ENCODE measurements at places on chromosomes 4 and X.

GRCh38 chr4:41134581-41134980 lies 79.8 kb downstream of the APBB2 start:
- no peak for DNase-seq

- no peak for DNase-seq
Measured at GRCh38 chrX:129071390-129071789, 451.9 kb downstream of the SMARCA1 start.

DNA sequence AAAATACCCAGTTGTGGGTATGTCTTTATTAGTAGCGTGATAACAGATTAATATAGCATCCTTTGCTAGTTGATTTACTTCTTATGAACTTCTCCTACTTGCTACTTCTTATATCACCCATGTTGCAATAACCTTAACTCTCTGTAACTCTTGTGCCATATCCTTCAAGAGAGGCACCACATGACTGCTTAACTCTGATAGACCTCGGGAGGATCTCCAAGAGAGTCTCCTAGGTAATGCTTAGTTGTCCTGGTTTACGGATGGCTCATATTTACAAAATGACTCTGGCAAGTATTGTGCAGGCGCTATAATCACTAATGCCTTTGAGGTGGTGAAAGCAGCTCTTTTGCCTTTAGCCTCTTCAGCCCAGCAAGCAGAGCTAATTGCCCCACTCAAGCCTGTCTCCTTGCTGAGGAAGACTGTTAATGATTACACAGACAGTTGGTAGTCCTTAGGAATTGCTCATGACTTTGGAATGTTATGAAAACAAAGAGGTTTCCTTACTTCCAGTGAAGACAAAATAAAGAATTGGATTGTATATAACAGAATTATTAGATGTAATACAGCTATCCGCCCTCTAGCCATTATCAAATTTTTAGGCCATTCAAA lies 1305.8 kb downstream of the PCDH7 start:
- peak; percentile 7 for DNase-seq

DNA sequence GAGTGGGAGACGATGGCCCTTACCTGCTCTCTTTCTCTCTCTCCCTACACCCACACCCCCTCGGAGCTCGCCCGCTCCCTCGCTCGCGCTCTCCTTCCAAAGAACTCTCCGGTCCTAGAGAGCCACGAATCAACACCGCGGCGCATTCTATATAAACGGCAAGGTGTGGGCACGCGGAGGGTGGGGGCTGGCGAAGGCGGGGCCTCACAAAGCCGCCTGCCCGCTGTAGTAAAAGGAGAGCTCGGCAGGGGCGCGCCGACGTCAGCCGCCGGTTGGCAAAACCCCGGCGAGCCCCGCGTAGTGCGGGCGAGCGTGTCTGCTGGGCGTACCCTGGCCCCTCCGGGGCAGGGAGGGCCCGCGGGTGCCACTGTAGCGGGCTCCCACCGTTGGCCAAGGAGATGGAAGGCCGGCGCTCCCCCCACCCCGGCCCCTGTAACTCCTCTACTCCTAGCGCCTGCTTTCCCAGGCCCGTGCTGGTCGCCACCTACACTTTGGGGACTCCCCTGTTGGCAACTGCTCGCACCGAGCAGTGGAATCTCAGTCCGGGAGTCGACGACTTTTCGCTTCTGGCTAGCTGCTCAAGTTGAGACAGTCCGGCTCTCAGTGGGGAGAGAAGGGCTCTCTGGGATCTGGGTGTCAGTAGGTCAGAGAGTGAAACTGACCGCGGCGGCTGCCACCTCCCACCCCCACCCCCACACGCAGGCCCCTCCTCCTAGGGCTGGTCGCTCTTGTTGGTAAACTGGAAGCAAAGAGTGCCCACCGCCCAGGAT lies 325.5 kb upstream of the F9 start:
- no peak for DNase-seq

DNA sequence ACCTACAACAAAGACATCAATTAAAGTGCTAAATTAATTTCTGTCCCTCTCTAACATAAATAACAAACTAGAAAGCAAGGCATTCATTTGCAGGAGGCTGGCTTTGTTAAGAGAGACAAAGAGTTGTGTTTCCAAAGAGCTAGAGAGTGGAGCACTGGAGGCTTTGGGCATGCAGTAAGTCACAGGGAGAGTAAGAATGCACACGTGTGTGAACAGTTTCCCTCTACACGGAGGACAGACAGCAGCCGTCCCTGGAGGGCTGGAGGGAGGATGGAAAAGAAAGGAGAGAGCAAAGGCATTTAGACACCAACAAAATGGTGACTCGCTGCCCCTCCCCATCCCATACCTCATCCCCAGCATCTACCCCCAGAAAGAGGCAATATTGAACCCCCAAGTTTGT lies 20.4 kb upstream of the DCHS2 start:
- DNase-seq: no peak

DNA sequence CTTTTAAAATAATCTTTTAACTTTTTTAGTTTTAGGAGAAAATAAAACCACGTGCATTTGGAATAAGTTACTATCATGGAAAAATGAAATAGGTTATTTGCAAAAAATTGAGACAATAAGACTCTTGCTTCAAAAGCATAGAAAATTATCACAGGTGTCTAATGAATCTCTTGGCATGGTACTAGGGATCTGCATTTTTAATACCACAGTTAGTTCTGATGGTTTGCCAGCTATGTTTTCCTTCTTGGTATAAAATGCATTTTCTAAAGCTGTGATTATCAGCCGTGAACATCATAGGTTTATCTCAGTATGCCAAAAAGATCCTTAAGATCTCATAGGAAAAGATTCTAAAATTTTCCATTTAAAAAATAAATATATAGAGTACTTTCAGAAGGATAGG lies 83.9 kb downstream of the RASL11B start:
- DNase-seq: no peak

GRCh38 chrX:13411496-13412207 lies 91.8 kb upstream of the ATXN3L start:
- no peak for DNase-seq

GRCh38 chr4:10201381-10202223 lies 85.0 kb upstream of the WDR1 start:
- no peak for DNase-seq

DNA sequence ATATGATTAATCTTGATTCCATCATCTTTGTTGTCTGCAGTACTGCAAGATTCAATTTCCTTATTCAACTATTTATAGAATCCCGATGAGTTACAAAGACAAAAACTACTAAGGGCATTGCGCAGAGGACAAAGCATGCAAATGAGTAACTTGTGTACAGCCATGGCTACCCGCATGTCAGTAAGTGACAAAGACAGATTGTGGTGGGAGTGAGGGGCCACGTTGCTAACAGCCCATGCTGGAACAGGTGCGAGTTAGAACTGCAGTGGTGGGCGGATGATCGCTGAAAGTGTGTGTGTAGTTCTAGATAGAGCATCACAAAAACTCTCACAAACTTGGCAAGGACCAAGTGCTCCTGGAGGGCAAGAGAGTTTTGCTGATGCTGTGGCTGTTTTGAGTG lies 49.5 kb downstream of the ACOX3 start:
- DNase-seq: no peak
